Left ventricle myocardium superior (tissue), 1 donor: ENCODE measurements at places on chromosomes 5 and 9. TPM values are rescaled to one million over a fixed set of nuclear protein-coding genes. Genes with fewer than 3 reads are reported as not detected.

DNA sequence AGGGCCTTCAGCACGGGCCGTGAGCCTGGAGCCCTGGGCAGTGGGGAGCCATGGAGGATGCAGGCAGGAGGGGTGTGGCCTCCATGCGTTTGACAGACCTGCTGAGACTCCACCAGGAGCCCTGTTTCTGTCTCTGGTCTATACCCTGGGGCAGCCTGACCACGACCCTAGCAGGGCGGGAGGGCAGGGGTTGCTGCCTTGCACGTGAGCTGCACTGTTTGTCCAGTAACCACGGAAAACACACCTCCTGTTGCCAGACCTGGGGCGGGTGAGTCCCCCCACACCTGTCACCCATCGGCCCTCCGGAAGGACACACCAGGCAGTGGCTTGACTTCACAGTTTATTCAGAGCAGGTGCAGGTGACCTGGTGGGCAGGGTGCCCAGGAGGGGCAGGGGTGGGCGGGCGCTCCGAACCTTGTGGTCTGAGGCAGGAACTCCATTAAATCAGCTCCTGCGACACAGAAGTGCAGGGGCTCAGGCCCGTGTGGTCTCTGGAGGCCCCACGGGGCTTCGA, 3.9 kb downstream of the LCN8 start:
- DNase-seq, result no peak

- no peak for DNase-seq
Observed at GRCh38 chr5:33843579-33843978, 48.2 kb downstream of the ADAMTS12 start.

GRCh38 chr5:61737301-61737963, 405.4 kb downstream of the ZSWIM6 start:
- DNase-seq, result no peak

DNA sequence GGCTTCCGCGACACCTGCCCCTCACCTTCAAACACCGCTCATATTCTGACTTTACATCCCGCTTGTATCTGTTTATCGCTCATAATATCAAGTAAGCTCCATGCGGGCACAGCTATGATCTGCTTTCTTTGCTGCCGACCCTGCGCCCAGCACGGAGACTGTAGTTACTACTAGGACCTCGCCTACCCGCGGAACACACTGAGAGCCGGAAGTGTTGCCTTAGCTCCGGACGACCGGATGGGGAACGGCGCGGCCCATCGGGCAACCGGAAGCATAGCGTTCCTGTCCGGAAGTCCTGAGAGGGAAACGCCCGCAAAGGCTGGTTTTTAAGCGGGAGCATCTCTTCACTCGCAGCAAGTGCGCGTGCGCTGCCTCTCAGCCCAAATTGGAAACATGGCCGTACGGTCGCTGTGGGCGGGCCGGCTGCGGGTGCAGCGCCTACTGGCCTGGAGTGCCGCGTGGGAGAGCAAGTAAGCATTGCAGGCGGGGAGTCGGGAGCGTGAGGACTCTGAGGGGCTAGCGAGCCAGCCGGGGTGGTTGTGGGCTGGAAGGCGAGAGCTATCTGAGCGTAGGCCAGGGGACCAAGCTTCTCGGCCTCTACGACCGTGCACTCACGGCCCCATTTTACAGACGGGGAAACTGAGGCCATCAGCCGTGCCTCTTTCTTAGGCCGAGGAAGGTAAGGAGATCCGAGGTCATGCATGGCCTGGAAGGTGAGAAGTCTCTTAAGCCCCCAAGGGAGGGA, at the start of gene GRPEL2:
GRPEL2 (plus strand) TSS at position 353 of the 745 bp plus-strand sequence; CDS start at position 394, 41 bp downstream.
- peak; percentile 97 for DNase-seq

- no peak for DNase-seq
Observed at GRCh38 chr9:8943392-8943791, 1143.8 kb upstream of the DMAC1 start.

DNA sequence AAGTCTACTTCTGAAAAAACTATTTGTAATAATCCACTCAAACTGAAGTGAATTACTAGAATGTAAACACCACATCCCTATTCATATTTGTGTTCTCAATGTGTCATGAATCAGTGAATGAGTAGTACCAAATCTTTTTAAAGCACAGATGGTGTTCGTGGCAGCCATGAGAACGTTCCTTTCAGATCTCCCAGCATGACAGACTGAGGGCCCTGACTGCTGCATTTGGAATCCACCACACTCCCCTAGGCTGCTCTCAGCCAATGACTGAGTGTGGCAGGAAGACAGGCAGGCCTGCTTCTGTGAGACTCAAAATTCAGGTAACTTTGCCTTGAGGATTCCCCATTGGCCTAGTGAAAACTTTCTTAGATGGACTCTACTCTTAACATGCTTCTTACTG, 10.9 kb upstream of the JMY start:
- DNase-seq, result no peak

GRCh38 chr9:34185778-34186551, 7.1 kb downstream of the UBAP1 start:
- no peak for DNase-seq

Gene ADAM19
- 9.3 TPM for total RNA-seq

Gene FBP1
- total RNA-seq, result 1.3 TPM

Gene MSMP
- not detected for total RNA-seq

Gene NIM1K
- total RNA-seq, result 0.20 TPM

Gene STKLD1
- 0.17 TPM for total RNA-seq
